GM04503 (cell line): ENCODE measurements at places on chromosomes 6 and 20.

DNA sequence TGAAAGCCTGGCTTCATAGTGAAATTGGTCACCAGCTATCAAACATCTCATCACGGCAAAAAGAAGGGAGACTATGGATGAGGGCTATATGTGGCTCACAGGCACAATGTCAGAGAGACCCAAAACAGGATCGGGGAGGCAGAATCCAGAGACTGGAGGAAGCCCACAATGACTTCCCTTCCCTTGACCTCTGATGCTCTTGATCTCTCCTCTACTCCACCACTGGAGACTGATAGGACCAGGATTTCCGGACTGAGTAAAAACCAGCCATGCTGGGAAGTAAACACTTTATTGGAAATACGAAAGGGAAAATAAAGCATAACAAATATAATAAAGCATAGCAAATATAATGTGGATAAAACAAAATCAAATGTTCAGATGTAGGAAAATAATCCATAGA lies 597.3 kb downstream of the UTRN start:
- no peak for DNase-seq

GRCh38 chr6:104466306-104466705 lies 393.4 kb downstream of the HACE1 start:
- DNase-seq: no peak

DNA sequence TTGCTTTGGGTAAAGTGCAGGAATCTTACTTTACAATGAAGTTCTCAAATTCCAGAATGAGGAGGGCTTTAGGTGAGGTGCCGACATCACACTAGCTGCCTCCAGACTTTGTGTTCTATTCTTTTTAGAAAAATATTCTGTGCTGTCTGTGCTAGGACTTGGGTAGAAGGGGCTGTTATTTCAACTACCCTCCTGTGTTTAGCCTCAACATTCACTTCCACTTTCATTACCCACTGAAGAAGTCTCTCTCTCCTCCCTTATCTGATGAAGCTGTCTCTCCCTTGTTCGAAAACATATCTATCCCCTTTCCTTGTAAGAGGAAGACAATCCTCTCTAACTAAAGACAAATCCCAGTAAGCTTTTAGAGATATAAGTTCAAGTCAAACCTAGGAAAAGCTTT lies 25.0 kb upstream of the BRPF3 start:
- no peak for DNase-seq

- no peak for DNase-seq
Measured at GRCh38 chr6:127570739-127571389, 6.1 kb upstream of the C6orf58 start.

- DNase-seq: no peak
Measured at GRCh38 chr6:297571-298232, 5.4 kb downstream of the DUSP22 start.

DNA sequence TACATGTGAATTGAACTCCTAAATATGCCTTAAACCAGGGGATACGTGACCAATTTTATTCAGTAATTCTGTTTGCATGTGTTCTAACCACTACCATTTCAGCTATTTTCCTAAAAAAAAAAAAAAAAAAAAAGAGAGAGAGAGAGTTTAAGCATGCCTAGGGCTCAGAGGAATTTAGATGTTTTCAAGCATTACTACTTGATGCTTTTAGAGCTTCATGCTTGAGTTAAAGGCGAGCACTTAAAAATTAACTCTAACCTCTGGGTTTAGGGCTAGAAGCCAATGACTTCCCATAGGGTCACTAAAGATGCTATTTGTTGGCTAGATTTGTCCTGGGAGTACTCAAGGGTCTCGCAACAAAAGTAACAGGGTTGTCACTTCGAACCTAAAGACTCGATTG lies 217.7 kb downstream of the ATXN1 start:
- no peak for DNase-seq

DNA sequence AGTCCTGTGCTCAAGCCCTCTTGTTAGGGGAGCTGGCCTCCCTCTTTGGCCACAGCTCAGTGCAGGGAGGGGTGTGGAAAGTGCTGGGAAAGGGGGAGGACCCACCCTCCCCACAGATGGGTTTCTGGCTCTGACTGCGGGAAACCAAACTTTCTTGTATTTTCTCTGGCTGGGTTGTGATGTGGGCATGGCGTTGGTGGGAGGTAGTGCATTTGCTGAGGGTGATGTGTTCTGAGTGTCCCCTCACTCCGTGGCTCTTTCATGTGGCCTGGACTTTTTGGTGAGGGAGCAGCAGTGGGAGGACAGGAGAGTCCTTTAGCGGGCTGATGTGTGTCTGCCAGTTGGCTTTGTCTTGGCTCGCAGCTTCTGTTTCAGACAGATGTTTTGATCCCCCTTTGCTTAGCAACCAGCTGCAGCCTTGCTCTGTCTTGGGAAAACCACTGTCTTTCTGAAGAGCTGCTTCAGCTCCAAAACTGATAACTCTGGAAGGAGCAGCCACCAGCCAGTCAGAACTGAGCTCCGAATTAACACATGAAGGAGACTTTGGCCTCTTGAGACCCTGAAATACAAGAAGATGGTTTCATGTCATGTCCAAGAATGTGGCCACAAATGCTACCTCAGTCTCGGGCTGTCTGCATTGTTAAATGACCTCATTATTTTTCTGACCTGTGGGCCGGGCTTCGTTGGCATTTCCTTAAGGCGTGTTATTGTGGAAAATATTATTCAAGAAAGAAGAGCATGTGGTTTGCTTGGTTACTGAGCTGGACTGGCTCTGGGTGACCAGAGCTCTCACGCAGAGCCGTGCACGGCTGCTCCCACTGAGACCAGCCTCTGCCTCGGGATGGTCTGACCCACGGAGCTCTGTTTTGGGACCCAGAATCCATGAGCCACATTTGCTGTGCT lies 21.5 kb downstream of the SYNJ2 start:
- peak; percentile 94 for DNase-seq

DNA sequence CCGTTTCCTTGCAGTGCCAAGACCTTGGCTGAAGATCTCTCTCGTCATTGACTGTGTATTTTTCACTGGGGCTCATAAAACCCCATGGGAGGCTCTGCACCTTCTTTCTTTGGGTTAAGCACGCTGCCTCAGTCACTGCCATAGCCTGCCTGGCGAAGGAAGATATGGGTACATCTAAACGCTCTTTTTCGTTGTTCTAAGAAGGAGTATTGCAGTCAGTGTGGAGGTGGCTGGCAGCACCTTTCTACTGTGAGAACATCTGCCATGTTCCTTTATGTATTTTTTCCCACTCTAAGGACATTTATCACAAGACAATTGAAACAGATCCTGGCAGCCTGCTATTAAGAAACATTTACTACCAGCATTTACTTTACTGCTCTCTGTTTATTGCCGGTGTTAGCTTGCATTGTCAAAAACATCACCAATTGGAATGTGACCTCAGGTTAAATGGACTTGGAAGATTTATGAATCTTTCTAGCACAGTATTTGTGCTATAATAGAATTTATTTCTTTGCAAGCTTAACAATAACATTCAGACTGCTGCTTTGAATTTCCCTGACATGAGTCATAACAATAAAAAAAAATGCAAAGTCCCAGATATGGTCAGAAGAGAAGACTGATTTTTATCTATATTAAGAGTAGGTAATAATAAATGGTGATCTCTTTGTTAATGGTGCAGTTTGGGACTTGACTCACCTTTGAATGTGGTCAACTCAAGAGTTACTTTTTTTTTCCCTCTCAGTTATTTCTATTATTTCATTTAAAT lies 62.2 kb upstream of the CLDN20 start:
- DNase-seq: peak; percentile 83

- no peak for DNase-seq
Measured at GRCh38 chr6:17388365-17388764, 5.0 kb upstream of the CAP2 start.

GRCh38 chr6:149545258-149545753 lies 537 bp downstream of the PPIL4 start:
- DNase-seq: no peak
